ENCODE measurements at places on chromosomes 6 and 20.

- H3K27ac ChIP-seq: no peak overlapping the region
- H3K4me1 ChIP-seq: peaks cover 29% of the 10 kb centered on the region
- H3K36me3 ChIP-seq: no peaks in the 10 kb centered on the region
- H3K4me3 ChIP-seq: no peak overlapping the region
- no peak for DNase-seq
- H3K27me3 ChIP-seq: no peaks in the 10 kb centered on the region
These were observed 72.6 kb downstream of the SHPRH start for GRCh38 chr6:145891565-145891964.

GRCh38 chr6:111837641-111838500 is 35.4 kb downstream of the FYN start:
- DNase-seq: no peak
- H3K27ac ChIP-seq: no peak overlapping the region
- H3K36me3 ChIP-seq: no peaks in the 10 kb centered on the region
- no peak overlapping the region for H3K4me3 ChIP-seq

- H3K27me3 ChIP-seq: no peaks in the 10 kb centered on the region
- no peaks in the 10 kb centered on the region for H3K4me1 ChIP-seq
- H3K36me3 ChIP-seq: no peaks in the 10 kb centered on the region
- H3K4me3 ChIP-seq: no peak overlapping the region
- H3K27ac ChIP-seq: no peak overlapping the region
These were observed 31.1 kb upstream of the STX16 start for GRCh38 chr20:58619864-58620431.

DNA sequence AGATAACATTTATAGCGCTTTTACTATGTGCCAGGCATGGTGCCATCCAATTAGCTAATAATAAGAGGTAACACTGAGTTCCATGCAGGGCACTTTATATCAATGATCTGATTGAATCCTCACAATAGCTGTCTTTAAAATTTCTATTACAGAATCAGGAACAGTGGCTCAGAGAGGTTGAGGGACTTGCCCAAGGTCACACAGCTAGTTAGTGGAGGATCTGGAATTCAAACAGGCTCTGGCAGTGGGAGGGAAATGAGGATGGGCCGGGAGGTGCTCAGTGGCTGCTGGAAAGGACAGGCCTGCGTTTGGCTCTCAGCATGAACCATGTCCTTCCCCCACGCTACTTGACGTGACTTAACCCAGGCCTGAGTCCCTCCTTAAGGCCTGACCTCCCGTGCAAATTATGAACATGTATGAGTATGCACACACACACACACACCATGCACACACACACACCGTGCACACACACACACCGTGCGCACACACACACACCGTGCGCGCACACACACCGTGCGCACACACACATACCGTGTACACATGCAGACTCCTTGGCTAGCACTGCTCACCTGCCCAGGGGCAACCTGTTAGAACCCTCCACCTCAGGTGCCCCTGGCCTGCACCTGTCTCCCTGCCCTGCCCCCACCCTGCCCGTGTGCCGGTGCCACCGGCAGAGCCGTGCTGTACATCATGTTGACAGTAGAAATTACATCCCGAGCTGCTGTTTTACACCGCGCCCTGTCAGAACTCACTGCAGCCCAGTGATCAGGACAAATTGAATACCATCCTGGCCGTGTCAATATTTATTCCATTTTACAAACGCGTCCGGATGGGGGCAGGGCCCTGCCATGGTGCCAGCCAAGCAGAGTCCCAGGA is 43.7 kb downstream of the CDH22 start:
- no peaks in the 10 kb centered on the region for H3K27me3 ChIP-seq
- no peaks in the 10 kb centered on the region for H3K36me3 ChIP-seq
- H3K4me3 ChIP-seq: no peak overlapping the region
- DNase-seq: no peak

DNA sequence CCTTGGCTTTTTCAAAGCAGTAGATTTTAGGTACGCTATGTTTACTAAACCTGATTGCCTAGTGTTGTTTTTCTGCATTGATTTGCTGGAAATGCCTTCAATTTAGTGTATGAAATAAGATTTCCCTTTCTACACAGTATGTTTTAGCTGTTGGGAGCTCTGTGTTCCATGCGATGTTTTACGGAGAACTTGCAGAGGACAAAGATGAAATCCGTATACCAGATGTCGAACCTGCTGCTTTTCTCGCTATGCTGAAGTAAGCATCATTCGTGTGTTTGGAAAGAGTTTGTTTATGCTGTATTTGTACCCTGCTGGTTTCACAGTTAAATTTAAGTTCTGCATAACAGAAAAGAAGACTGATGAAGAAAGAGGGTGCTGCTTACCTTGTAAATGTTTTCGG is 1.9 kb downstream of the BTBD3 start:
- no peak overlapping the region for H3K4me3 ChIP-seq
- no peak for DNase-seq
- H3K4me1 ChIP-seq: no peaks in the 10 kb centered on the region
- H3K27me3 ChIP-seq: no peaks in the 10 kb centered on the region
- H3K27ac ChIP-seq: no peak overlapping the region

GRCh38 chr20:10761786-10762185 is 88.0 kb upstream of the JAG1 start:
- H3K36me3 ChIP-seq: no peaks in the 10 kb centered on the region
- no peaks in the 10 kb centered on the region for H3K4me1 ChIP-seq
- DNase-seq: no peak

DNA sequence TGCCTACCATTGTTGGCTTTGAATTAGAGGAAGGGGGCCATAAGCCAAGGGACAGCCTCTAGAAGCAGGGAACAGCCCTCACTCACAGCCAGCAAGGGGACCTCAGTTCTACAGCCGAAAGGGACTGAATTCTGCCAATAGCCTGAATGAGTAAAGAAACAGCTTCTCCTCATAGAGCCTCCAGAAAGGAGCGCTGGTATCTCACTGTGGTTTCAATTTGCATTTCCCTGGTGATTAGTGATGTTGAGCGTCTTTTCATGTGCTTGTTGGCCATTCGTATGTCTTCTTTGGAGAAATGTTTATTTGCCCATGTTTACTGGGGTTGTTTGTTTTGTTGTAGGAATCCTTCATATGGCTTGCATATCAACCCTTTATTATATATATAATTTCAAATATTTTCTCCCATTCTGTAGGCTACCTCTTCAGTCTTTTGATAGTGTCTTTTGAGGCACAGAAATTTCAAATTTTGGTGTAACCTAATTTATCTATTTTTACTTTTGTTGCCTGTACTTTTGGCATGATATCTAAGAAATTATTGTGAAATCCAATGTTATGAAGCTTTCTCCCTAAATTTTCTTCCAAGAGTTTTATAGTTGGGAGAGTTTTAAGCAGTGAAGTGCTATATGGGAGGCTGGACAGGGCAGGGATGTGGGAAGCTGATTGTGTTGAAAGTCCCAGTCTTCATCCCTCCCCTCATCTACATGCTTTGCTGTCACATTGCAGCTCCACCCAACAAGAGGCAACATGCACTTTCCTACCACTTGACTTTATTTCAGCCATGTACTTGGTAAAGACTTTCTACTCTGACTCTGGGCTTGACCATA is 82.3 kb upstream of the SHLD1 start:
- H3K27me3 ChIP-seq: no peaks in the 10 kb centered on the region
- H3K4me3 ChIP-seq: no peak overlapping the region
- H3K36me3 ChIP-seq: no peaks in the 10 kb centered on the region
- H3K4me1 ChIP-seq: no peaks in the 10 kb centered on the region
- no peak for DNase-seq
- no peak overlapping the region for H3K27ac ChIP-seq

GRCh38 chr20:8912096-8912495 is 156.8 kb upstream of the PLCB4 start:
- no peak overlapping the region for H3K27ac ChIP-seq
- H3K4me3 ChIP-seq: no peak overlapping the region
- no peaks in the 10 kb centered on the region for H3K27me3 ChIP-seq
- no peaks in the 10 kb centered on the region for H3K36me3 ChIP-seq
